RPMI7951 (cell line): ENCODE measurements at places on chromosomes 4 and X.

DNA sequence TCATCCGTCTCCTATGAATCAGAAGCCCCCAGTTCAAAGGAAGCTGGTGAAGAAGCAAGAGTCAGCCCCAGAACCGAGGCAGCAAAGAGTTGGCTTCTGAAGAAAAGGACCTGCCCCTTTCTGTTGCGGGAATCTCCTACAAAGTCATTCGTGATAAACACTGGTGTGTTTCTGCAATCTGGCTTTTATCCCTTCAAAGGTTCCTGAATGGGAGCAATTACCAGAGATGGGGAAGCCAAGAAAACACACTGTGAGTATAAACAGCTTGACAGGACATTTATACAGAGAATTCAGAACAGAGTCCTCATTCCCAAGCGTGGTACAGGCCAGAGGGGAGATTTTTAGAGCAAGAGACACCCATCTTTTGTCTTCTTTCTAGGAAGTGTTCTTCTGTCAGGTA is 226.8 kb upstream of the LNX1 start:
- no peak for DNase-seq

DNA sequence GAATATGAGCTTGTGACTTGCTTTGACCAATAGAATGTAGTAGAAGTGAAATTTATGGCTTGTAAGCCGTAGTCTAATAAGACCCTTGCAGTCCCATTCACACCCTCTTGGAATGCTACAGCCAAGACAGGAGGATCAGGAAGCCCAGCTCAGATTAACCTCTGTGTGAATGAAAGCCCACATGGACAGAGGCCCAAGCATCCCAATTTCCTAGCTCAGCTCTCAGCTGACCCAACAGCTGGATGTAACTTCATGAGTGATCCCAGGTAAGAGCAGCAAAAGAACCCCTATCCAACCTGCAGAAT is 12.8 kb upstream of the PPM1K start:
- no peak for DNase-seq

DNA sequence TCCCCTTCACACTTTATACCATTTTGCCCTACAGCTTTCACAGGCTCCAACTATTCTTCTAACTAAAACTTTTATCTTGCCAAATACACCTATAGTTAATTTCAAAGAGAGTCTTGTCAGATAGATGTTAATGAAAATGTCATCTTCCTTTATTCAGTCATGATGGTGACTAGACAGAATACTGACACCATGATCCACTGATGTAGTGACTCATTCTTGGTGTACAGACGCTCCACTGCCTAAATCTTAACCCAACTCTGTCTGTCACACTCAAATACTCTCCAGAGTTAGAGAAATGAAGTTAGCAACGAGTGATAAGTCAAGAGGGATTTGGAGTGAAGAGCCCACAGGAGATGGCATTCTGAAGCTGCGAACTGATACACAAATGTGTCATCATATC is 32.1 kb upstream of the HDAC8 start:
- peak; percentile 5 for DNase-seq

- DNase-seq: no peak
Measured at GRCh38 chr4:21032089-21032645, 331.9 kb downstream of the PACRGL start.

GRCh38 chrX:17642891-17643290 is 94.4 kb upstream of the SCML1 start:
- DNase-seq: no peak

- no peak for DNase-seq
Measured at GRCh38 chr4:90137555-90137954, 10.4 kb downstream of the CCSER1 start.
